ENCODE measurements at places on chromosomes 16 and 17.
A peak's percentile ranks its signal among the peaks of the same experiment; 100 is the strongest.

DNA sequence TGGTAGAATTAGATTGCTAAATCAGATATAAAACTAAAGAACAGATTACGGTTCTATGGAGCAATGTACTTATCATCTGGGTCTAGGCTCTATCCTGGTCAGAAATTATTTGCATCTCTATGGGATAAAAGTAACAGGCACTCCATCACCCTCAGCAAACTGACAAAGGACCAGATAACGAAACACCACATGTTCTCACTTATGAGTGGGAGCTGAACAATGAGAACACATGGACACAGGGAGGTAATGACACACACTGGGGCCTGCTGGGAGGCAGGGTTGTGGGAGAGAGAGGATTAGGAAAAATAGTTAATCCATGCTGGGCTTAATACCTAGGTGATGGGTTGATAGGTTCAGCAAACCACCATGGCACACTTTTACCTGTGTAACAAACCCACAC is 61.9 kb downstream of the MPHOSPH6 start:
- no peak for DNase-seq

GRCh38 chr17:80129006-80129565 is 17.8 kb downstream of the EIF4A3 start:
- no peak for DNase-seq

DNA sequence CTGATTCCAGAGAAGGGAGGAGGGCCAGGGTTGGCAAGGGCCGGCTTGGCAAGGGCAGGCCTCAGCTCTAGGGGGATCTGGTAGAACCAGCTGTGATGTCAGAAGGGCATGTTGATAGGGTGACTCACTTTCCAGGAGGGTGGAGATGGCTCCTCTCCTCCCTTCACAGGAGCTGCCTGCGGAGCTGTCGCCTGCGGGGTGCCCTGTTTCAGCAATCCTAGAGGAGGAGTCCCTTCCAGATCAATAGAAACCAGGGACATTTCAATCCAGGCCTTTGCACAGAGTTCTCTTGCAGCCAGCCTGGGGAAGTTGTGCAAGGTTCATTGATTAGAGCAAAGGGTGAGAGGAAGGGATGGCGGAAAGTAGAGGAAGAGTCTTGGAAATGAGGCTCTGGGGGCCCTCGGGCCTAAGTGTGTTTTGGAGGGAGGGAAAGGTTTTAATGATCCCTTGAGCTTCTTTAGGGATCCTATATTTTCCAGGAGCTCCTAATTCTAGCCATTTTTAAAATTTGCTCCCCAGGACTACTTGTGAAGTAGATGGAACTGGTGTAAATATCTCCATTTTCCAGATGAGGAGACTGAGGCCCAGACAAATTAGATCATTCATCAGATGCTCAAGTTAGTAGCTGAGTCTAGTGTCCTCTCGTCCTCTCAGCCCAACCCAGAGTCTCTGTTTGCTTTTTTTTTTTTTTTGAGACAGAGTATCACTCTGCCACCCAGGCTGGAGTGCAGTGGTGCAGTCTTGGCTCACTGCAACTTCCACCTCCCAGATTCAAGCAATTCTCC is 24.8 kb upstream of the CSNK2A2 start:
- DNase-seq: no peak

GRCh38 chr17:15914400-15915170 is 30.3 kb upstream of the ADORA2B start:
- peak; percentile 51 for DNase-seq

DNA sequence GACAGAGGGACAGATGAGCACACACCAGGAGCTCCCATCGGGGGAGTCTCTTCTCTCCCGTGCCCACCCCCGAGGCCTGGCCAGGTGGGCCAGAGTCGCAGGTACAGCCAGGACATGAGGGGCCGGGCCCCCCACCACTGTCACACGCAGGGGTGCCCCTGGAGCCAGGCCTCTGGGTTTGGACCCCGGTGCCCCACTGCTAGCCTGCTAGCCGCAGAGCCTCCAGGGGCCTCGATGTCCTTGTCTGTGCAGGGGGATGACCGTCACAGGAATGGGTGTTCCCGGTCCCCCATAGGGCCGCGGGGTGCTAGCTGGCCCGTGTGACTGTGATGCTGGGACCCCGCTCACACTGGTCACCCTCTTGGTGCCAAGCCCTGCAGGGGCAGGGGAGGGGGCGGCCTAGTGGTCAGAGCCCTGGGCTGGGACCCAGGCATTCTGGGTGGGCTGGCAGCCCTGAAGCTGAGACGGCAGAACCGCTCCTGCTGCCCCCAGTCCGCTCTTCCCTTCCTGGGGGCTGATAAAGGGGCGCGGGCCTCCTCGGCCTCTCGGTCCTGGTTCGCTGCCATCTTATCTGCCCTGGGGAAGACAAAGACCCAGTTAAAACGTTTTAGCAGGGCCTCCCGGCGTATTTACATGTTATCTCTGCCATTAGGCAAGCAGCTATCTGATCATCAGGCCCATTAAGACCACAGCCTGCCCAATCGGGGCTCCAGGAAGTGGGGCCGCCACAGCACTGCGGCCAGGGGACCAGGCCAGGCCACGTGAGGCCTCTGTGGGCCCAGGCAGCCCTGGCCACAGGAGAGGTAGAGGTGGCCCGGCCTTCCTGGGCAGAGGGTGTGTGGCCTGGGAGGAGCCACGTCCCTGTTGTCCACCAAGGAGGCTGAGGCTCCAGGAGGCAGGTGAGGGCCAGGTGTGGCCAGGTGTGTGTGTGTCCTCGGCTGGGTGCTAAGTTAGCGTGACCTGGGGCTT is 57.2 kb upstream of the ZC3H18 start:
- no peak for DNase-seq

DNA sequence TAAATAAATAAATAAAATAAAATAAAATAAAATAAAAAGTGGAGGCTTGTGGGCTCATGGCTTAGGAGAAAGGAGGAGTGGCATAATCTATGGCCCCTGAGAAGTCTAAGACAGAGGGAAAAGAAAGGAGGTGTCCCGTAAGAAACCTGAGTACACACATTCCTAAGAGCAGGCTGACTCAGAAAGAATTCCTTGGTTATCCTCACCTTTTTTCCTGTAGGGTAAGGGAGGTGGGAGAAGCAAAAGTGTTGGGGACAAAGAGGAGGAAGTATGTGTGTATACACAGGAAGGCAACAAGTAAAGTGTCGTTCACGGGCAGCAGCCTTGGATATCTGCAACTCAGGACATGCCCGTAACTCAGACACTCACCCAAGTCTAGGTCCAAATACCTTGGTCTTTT is 29.3 kb downstream of the MARF1 start:
- no peak for DNase-seq

- DNase-seq: peak; percentile 94
These were observed 16.4 kb upstream of the MARCHF10 start for GRCh38 chr17:62824290-62825131.

DNA sequence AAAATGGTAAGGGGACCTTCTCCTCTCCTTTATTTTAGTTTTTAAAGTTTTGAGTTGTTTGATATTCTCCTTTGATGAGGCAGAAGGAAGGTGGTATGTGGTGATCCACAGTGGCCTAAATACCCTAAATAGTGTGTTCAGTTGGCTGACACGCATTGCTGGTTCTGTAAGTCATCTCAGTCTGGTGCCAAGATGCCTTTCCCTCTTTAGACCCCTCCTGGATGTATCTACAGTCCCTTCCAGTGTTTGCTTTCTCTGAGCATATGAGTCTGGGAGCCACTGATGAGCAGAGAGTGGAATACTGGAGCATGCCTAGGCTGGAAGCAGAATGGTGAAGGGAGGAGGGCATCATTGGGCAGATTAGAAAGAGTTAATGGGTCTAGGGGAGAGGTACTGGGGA is 64.5 kb downstream of the NEUROD2 start:
- no peak for DNase-seq

DNA sequence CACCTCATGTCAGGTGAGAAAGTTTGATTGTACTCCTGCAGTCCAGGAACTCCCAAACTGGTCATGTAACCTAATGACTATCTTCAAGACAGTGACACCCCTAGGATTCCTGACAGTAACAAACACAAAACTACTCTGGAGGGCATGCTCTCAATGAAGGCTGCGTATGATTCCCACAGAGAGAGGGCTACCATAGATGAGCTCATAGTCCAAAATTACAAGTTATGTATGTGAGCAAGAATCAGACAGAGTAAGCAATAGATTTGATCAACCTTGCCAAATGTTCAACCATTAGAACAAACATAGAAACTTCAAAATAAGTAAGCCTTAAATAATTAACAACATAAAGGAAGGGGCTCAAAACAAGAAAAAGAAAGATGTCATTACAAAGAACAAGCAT is 158.1 kb downstream of the COPRS start:
- DNase-seq: peak; percentile 21

DNA sequence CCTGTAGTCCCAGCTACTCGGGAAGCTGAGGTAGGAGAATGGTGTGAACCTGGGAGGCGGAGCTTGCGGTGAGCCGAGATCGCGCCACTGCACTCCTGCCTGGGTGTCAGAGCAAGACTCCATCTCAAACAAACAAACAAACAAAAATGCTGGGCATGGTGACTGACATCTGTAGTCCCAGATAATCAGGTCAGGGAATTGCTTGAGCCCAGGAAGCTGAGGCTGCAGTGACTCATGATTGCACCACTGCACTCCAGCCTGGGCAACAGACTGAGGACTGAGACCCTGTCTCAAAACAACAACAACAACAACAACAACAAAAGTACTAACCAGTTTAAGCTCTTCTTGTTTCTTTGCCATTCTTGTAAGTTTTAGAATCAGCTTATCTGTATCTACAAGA is 383.0 kb upstream of the PMFBP1 start:
- DNase-seq: peak; percentile 41

GRCh38 chr17:66837885-66838665 is 3.2 kb downstream of the CACNG5 start:
- no peak for DNase-seq

DNA sequence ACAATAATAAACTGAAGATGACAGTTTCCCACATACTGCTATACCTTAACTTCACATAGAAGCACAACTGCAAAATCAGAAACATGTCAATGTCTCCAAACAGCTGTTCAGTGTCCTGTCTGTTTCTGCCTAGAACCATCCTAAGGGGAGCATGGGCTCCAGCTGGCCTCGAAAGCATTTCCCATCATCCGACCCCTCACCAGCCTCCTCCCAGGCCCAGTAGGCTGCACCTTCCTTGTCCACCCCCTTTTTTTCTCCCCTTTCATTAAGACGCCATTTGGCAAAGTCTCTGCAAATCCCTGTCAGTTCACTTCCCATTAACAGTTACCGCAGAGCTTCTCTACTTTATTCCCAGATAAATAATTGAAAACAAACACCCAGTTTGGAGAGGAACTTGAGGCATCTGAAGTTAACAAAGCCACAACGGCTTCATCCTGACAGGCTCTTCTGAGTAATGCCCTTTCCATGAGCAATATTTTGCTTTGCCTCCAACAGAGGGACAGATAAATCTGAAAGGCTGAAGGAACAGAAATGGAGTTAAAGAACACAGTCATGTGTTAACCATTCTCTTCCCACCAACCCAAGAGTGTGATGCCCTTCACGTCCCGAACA is 65.3 kb downstream of the SLC39A11 start:
- peak; percentile 21 for DNase-seq

GRCh38 chr17:8969901-8970300 is 4.4 kb upstream of the PIK3R5 start:
- no peak for DNase-seq

DNA sequence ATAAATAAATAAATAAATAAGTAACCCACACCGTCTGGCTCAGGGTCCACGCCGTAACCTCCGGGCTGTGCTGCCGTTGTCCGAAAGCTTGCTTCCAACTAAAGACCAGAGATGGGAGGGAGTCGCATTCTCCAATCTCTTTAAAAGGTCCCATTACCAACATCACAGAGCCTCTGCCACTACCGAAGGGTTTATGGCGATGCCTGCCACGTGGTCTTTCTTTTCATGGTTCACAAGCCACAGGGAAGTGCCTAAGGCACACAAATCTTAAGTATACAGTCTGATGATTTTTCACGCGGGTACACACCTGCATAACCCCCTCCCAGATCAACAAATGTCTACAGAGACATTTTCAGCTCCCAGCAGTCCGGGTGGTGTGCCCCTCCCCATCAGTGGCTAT is 1.4 kb downstream of the COTL1 start:
- DNase-seq: peak; percentile 45

DNA sequence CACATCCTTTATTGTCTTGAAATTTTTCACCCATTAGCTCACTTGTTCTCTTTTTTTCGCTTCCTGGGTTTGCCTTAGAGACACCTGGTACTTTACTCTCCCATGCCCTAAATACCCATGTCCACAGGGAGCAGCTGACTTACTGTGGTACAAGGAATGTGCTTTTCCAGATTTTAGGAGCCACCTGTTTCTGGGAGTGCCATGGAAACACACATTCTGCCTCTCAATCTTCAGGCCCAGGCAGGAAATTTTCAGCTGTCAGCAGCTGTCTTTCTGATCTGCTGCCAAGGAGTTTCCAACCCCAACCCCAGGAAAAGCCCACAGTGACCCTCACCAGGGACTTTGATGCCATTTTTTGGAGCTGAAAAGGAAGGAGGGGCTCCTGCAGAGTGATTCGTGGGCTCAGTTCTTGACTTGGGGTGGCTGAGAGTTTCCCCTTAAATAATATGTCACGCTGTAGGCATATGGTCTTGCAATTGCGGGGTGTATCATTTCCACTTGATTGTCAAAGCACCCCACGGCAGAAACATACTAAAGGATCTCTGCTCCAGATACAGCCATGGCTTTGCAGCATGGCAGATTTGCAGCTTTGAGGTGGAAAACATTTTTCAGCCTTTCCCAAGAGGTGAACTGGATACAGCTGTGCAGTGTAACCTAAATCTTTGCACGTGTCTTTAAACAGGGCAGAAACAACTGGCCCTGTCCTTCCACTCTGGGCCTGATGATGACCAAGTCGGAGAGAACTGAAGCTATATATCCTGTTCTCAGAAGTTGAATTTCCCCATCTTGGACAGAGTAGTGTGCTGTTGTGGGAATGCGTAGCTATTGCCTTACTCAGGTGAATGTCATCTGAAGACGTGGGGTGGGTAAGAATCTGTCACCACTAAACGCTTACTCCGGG is 19.2 kb downstream of the RBFOX1 start:
- no peak for DNase-seq

- DNase-seq: no peak
These were observed 124.4 kb downstream of the SLC39A11 start for GRCh38 chr17:72967977-72968585.

GRCh38 chr16:15434425-15435215 is at the start of gene BMERB1:
Gene BMERB1, plus strand, starts transcription at chr16:15434588. Its CDS starts 66 bp downstream, at chr16:15434654.
- peak; percentile 64 for DNase-seq

- no peak for DNase-seq
These were observed 17.9 kb downstream of the HSF5 start for GRCh38 chr17:58470356-58470755.

DNA sequence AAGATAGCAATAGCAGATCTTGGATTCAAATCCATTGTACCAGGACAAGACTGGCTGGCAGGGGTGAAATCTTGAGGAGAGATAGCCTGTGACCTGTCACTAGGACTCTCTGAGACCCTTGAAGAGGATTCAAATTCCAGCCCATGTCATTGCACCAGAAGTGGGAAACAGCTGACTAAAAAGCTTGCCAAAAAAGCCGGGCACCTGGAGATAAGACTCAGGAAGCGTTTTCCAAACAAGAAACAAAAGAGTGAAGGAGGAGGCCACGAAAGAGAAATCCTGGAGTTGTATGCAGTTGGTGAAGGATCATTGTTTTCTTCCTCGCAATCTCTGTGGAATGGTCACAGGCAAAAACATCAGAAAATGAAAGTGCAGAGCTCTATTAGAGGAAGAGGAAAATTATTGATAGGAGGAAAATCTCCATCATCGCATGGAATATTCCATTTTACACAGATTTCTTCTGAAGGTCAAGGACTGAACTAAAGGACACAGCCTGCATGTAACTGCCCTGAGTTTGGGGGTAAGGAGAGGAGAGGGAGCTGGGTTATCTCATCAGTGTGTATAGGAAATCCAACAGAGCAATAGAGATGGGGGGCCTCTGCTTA is 9.0 kb upstream of the WSB1 start:
- no peak for DNase-seq

- no peak for DNase-seq
These were observed 16.7 kb downstream of the TPSG1 start for GRCh38 chr16:1208239-1208830.

All from fibroblast of villous mesenchyme (primary cell).